ENCODE measurements at places on chromosomes 7 and 10. TPM values are rescaled to one million over a fixed set of nuclear protein-coding genes. Genes with fewer than 3 reads are reported as not detected.
A peak's percentile ranks its signal among the peaks of the same experiment; 100 is the strongest.

GRCh38 chr7:105188201-105188600 lies 174.2 kb downstream of the KMT2E start:
- no peaks in the 10 kb centered on the region for H3K36me3 ChIP-seq
- H3K4me3 ChIP-seq = no peak overlapping the region
- H3K27ac ChIP-seq = no peak overlapping the region
- H3K27me3 ChIP-seq = no peaks in the 10 kb centered on the region
- no peak for DNase-seq
- peaks cover 18% of the 10 kb centered on the region for H3K4me1 ChIP-seq

GRCh38 chr7:98073047-98073446 lies 33.6 kb upstream of the LMTK2 start:
- H3K4me3 ChIP-seq = no peak overlapping the region
- H3K36me3 ChIP-seq = no peaks in the 10 kb centered on the region
- no peaks in the 10 kb centered on the region for H3K4me1 ChIP-seq
- no peak for DNase-seq

DNA sequence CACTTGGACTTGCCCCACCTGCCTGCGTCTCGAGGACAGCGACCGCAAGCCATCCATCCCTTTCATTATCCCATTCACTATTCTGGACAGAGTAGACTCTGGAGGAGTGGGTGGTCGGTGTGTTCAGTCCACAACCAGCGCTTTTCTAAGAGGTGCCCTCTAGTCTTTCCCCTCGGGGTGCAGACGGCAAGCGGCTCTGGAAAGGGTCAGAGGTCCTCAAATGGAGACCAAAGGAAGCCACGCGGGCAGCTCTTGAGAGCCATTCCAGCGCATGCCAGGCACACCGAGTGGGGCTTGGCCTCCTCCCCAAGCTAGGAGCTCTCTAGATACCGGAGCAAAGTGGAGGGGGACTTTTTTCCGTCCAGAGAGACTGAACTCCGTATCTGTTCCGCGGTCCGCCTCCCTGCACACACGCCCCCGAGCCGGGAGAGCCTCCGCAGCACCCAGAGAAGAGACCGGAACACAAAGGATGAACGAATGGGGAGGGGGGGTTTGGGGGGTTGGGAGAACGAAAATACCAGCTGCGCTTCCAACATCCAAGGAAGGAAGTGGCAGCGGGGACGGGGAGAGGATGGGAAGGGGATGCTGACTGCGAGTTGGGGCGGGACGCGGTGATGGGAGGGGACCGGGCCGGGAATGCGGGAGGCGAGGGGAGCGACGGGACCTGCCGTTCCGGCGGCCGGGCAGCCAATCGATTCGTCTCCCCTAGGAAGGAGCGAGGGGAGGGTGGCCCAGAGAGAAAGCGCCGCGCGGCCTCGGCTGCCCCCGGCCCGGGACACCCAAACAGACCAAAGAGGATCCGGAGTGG lies 515 bp downstream of the GSDME start:
- peak overlapping the region; percentile 78 for H3K4me3 ChIP-seq
- no peaks in the 10 kb centered on the region for H3K36me3 ChIP-seq
- peaks cover 30% of the 10 kb centered on the region for H3K4me1 ChIP-seq
- DNase-seq = peak; percentile 37
- no peak overlapping the region for H3K27ac ChIP-seq
- peaks cover 51% of the 10 kb centered on the region for H3K27me3 ChIP-seq

Gene PRF1
- total RNA-seq = 32.6 TPM

Measured in activated CD4-positive, alpha-beta memory T cell treated with anti-CD3 and anti-CD28 coated beads for 36 hours (primary cell).